ENCODE measurements at places on chromosomes 13 and 19.

- no peaks in the 10 kb centered on the region for H3K27me3 ChIP-seq
- DNase-seq, result no peak
- no peak overlapping the region for H3K27ac ChIP-seq
- H3K4me3 ChIP-seq, result no peak overlapping the region
- peaks cover 21% of the 10 kb centered on the region for H3K36me3 ChIP-seq
- H3K4me1 ChIP-seq, result no peaks in the 10 kb centered on the region
These were observed 5.1 kb upstream of the INAFM1 start for GRCh38 chr19:47269596-47269995.

- no peak overlapping the region for H3K4me3 ChIP-seq
- no peaks in the 10 kb centered on the region for H3K27me3 ChIP-seq
- H3K4me1 ChIP-seq, result peaks cover 8% of the 10 kb centered on the region
- H3K27ac ChIP-seq, result peak overlapping the region; percentile 21
These were observed 36.2 kb upstream of the GARRE1 start for GRCh38 chr19:34217952-34218817.

GRCh38 chr19:35330475-35330874, 1.5 kb downstream of the CD22 start:
- no peaks in the 10 kb centered on the region for H3K4me1 ChIP-seq
- H3K36me3 ChIP-seq, result no peaks in the 10 kb centered on the region
- H3K4me3 ChIP-seq, result no peak overlapping the region
- peaks cover 5% of the 10 kb centered on the region for H3K27me3 ChIP-seq

GRCh38 chr13:64223016-64223415, 2807.4 kb upstream of the PCDH20 start:
- DNase-seq, result no peak
- no peak overlapping the region for H3K27ac ChIP-seq
- H3K27me3 ChIP-seq, result no peaks in the 10 kb centered on the region
- H3K4me1 ChIP-seq, result no peaks in the 10 kb centered on the region

GRCh38 chr13:43023289-43023963, at the start of gene DNAJC15:
Gene DNAJC15 (plus strand): TSS chr13:43023586. CDS start chr13:43023627, 41 bp downstream.
- no peaks in the 10 kb centered on the region for H3K27me3 ChIP-seq
- H3K4me3 ChIP-seq, result peak within 1 kb of the TSS; percentile 42
- H3K27ac ChIP-seq, result peak within 1 kb of the TSS; percentile 47
- H3K36me3 ChIP-seq, result no peaks in the 10 kb centered on the region
- no peaks in the 10 kb centered on the region for H3K4me1 ChIP-seq

GRCh38 chr19:42985588-42985987, 40.7 kb downstream of the PSG11 start:
- H3K27ac ChIP-seq, result no peak overlapping the region
- H3K27me3 ChIP-seq, result no peaks in the 10 kb centered on the region

DNA sequence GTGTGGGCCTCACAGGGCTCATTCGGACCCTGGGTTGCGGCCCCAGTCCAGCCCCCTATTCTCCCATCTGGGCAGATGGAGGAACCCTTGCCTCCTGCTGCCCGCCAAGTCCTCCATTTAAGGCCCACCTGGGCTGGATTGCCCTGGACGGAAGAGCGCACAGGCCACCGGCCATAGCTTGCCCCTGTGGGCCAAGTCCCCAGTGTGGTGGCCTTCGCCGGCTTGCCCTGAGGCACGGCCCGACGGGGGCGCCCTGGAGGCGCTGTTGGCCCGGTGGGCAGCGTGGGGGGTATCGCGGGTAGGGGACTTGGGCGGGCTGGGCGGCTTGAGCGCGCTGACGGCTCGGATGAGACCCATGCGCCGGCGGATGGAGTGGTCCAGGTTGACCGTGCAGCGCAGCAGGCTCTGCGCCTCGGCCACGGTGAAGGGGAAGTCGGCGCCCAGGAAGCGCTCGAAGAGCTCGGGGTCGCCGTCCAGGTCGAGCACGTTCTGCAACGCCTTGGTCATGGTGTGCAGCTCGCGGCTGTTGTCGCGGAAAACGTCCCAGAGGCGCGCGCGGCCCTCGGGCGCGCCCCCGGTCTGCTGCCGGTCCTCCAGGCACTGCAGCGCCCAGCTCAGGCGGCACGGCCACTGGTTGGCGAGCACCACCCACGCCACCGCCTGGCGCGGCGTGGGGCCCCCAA, 8.8 kb downstream of the NKPD1 start:
- no peak overlapping the region for H3K4me3 ChIP-seq
- H3K27ac ChIP-seq, result no peak overlapping the region
- H3K27me3 ChIP-seq, result peaks cover 2% of the 10 kb centered on the region
- H3K36me3 ChIP-seq, result no peaks in the 10 kb centered on the region
- DNase-seq, result no peak

GRCh38 chr13:71902676-71903075, 35.7 kb upstream of the DACH1 start:
- H3K27me3 ChIP-seq, result no peaks in the 10 kb centered on the region
- no peaks in the 10 kb centered on the region for H3K4me1 ChIP-seq
- no peak overlapping the region for H3K4me3 ChIP-seq
- no peak overlapping the region for H3K27ac ChIP-seq

DNA sequence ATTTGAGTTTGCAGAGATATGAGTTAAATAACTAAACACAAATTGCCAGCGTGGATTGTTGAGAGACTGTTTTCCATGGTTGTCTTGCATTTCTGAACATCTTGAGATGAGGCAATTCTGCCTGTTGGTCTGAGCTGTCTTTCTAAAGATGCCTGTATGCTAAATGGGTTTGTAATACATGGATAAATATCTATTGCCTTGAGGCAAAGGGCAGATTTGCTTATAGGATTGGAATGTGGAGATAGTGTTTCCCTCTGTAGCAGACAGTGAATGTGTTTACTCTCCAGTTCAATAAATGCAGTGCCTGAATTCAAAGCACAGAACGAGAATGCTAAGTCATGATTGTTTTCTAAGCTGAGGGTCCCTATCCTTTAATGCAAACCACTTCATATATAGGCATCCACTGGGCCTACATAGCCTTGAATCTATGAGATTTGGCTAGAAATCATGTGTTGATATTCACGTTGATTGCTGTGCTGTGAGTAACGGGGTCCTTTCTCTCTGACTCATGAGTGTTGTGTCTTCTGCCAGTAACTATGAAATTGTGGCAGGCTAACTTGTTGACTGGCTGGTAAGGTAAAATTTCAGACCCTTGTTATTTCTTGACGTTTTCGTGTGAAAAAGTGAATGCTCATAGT, 2554.8 kb downstream of the PCDH9 start:
- H3K27me3 ChIP-seq, result no peaks in the 10 kb centered on the region
- H3K4me1 ChIP-seq, result no peaks in the 10 kb centered on the region
- no peak for DNase-seq
- no peak overlapping the region for H3K4me3 ChIP-seq
- H3K27ac ChIP-seq, result no peak overlapping the region
- H3K36me3 ChIP-seq, result no peaks in the 10 kb centered on the region

DNA sequence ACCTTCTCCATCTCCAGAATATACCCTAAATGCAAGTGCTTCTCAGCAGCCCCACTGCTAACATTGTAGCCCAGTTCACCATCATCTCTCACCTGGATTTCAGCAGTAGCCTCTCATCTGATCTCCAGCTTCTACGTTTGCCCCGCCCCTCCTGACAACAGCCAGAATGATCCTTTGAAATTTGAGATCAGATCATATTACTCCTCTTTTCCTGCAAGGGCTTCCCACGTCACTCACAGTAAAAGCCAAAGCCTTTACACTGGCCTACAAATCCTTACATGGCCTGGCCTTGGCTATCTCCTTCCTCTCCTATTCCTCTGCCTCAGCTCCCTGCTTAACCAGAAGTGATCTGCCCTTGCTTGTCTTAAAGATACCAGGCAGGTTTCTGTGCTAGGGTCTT, 94.3 kb upstream of the NBEA start:
- H3K27ac ChIP-seq, result no peak overlapping the region
- no peaks in the 10 kb centered on the region for H3K4me1 ChIP-seq
- H3K36me3 ChIP-seq, result no peaks in the 10 kb centered on the region
- no peak overlapping the region for H3K4me3 ChIP-seq

- DNase-seq, result no peak
- H3K4me1 ChIP-seq, result no peaks in the 10 kb centered on the region
- no peaks in the 10 kb centered on the region for H3K36me3 ChIP-seq
- no peak overlapping the region for H3K27ac ChIP-seq
These were observed 412.5 kb upstream of the PCDH9 start for GRCh38 chr13:67642657-67643056.

GRCh38 chr19:55478364-55478763, 1.9 kb downstream of the ZNF628 start:
- no peak for DNase-seq
- no peaks in the 10 kb centered on the region for H3K36me3 ChIP-seq
- H3K4me1 ChIP-seq, result no peaks in the 10 kb centered on the region
- H3K27ac ChIP-seq, result no peak overlapping the region
- H3K4me3 ChIP-seq, result no peak overlapping the region
- no peaks in the 10 kb centered on the region for H3K27me3 ChIP-seq

- no peaks in the 10 kb centered on the region for H3K27me3 ChIP-seq
- H3K36me3 ChIP-seq, result no peaks in the 10 kb centered on the region
- H3K4me3 ChIP-seq, result no peak overlapping the region
- no peak overlapping the region for H3K27ac ChIP-seq
- H3K4me1 ChIP-seq, result no peaks in the 10 kb centered on the region
These were observed 56.4 kb downstream of the NUFIP1 start for GRCh38 chr13:44932850-44933251.

GRCh38 chr13:102033857-102034331, 368.0 kb downstream of the FGF14 start:
- no peak overlapping the region for H3K27ac ChIP-seq
- no peaks in the 10 kb centered on the region for H3K36me3 ChIP-seq

DNA sequence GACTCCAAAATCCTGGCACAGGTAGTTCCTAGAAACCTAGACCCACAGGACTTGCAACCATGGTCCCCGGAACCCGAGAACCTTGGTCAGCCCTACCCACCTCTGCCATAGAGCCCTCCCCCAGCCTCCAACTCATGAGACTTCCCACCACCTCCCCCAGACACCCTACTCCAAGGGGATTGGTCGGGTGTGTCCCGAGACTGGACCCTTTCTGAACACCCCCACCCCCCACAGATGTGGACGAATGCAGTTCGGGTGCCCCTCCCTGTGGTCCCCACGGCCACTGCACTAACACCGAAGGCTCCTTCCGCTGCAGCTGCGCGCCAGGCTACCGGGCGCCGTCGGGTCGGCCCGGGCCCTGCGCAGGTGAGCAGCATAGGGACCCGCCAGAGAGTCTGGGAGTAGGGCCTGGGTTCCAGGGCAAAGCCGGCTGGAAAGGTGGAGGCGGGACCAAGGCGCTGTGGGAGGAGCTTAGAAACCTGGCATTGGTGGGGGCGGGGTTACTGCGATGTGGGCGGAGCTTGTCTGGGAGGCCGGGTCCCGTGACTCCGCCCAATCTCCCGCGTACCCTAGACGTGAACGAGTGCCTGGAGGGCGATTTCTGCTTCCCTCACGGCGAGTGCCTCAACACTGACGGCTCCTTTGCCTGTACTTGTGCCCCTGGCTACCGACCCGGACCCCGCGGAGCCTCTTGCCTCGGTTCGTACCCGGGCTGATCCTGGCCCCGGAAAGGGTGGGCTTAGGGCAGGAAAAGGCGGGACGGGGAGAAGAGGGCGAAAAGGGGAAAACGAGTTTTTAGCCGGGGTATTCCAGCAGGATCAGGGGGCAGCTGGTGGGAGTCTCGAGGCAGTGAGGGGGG, 11.9 kb downstream of the LTBP4 start:
- H3K4me3 ChIP-seq, result peak overlapping the region; percentile 46
- peak overlapping the region; percentile 77 for H3K27ac ChIP-seq
- H3K36me3 ChIP-seq, result no peaks in the 10 kb centered on the region
- H3K4me1 ChIP-seq, result no peaks in the 10 kb centered on the region

DNA sequence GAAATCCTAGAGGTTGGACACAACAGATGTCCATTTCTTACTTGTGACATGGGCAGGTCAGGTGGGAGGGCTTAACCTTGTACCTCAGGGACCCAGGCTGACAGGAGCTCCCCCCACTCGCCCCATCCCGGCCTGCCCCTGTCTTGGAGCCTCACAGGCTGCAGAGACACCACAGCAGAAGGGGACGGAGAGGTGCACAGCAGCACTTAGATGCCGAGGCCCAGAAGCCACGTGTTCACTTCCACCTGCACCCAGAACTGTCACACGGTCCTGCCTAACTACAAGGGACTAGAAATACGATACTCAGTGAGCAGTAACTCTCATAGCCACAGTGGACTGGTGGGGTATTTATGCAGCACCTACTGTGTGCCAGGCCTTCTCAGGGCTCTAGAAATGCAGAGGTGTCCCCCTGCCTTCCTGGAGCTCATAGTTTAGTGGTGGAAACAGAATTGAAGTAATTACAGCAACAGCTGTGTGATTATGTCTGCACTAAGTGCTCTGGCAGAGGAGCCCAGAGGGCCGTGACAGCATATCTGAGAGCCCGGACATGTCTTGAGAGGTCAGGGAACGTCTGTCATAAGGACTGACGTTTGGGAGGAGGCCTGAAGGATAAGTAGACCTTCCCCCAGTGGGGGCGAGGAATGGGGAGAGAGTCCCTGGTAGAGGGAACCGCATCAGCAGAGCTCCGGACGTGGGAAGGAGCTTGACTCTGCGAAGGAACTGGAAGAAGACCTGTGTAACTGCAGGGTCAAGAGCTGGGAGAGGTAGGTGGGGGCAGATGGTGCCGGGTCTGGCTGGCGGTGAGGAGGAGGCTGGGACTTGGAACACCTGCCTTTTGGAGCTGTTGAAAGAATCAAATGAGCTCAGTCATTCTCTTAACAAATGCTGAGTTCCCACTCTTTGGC, 130.0 kb downstream of the SIPA1L3 start:
- H3K27me3 ChIP-seq, result no peaks in the 10 kb centered on the region
- H3K27ac ChIP-seq, result no peak overlapping the region
- no peaks in the 10 kb centered on the region for H3K4me1 ChIP-seq
- H3K4me3 ChIP-seq, result no peak overlapping the region

DNA sequence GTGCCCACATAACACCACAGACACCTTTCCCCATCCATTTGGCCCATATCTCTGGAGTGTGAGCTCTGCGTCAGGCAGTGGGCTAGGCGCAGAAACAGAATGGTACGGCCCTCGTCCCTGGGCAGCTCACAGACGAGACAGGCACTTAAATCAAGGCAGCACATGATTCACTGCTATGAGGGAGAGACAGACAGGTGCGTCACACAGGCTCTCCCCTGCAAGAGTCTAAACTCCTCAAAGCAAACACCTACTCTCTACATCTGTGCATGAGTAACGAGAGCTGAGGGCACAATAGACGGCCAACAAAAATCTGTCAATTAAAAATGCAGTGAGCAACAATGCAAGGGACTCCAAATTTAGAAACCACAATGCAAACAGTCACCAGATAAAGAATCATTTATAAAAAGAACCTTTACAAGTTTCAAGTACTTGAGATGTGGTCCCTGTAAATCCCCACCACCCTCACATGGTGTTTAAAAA, 348.9 kb downstream of the UQCRFS1 start:
- no peak for DNase-seq
- H3K4me1 ChIP-seq, result no peaks in the 10 kb centered on the region
- no peak overlapping the region for H3K4me3 ChIP-seq
- H3K27ac ChIP-seq, result no peak overlapping the region
- H3K36me3 ChIP-seq, result no peaks in the 10 kb centered on the region

- H3K4me1 ChIP-seq, result no peaks in the 10 kb centered on the region
- H3K4me3 ChIP-seq, result no peak overlapping the region
- DNase-seq, result no peak
- no peak overlapping the region for H3K27ac ChIP-seq
- peaks cover 8% of the 10 kb centered on the region for H3K27me3 ChIP-seq
These were observed 118.5 kb downstream of the SOX1 start for GRCh38 chr13:112185466-112185865.

Data from prostate gland (tissue), 2 donors.